CD4-positive, CD25-positive, alpha-beta regulatory T cell (primary cell): ENCODE measurements at places on chromosomes 13 and 19. TPM values are rescaled to one million over a fixed set of nuclear protein-coding genes. Genes with fewer than 3 reads are reported as not detected.

NLRP7 gene
- total RNA-seq: not detected

RFPL4AL1 gene
- not detected for total RNA-seq

SLC25A41 gene
- total RNA-seq: 0.42 TPM

CGB8 gene
- total RNA-seq: not detected

MICOS13 gene
- 21.2 TPM for total RNA-seq

TUBA3C gene
- not detected for total RNA-seq

FFAR1 gene
- not detected for total RNA-seq

KLF1 gene
- total RNA-seq: not detected

RDH8 gene
- total RNA-seq: not detected

DCT gene
- 0.44 TPM for total RNA-seq

ATCAY gene
- total RNA-seq: not detected

FCER2 gene
- not detected for total RNA-seq

CYP2S1 gene
- not detected for total RNA-seq

ZNF729 gene
- total RNA-seq: not detected

TPTE2 gene
- not detected for total RNA-seq

METTL21C gene
- not detected for total RNA-seq

SBNO2 gene
- total RNA-seq: 139 TPM

DGKH gene
- total RNA-seq: 22.4 TPM

C1QTNF9B gene
- not detected for total RNA-seq

MISP3 gene
- total RNA-seq: 0.91 TPM

KRTDAP gene
- total RNA-seq: not detected

FSD1 gene
- 1.0 TPM for total RNA-seq

ATP8B3 gene
- 12.2 TPM for total RNA-seq

DAND5 gene
- total RNA-seq: not detected

ZNF525 gene
- total RNA-seq: 11.7 TPM

UBE2M gene
- 50.2 TPM for total RNA-seq

RAD23A gene
- total RNA-seq: 80.9 TPM

CRX gene
- total RNA-seq: not detected

NAT14 gene
- total RNA-seq: 9.2 TPM

GAPDHS gene
- not detected for total RNA-seq

EFNB2 gene
- 0.49 TPM for total RNA-seq

GNG7 gene
- total RNA-seq: 1.4 TPM

MIPEP gene
- total RNA-seq: 4.9 TPM

GIPR gene
- 9.3 TPM for total RNA-seq

MUC16 gene
- total RNA-seq: 0.07 TPM

ADM5 gene
- 1.7 TPM for total RNA-seq

ZNF723 gene
- not detected for total RNA-seq

SMIM17 gene
- total RNA-seq: not detected

PRR19 gene
- not detected for total RNA-seq

NLRP12 gene
- not detected for total RNA-seq

TMEM238 gene
- total RNA-seq: 15.9 TPM

CYP2A6 gene
- total RNA-seq: not detected

POLR1G gene
- total RNA-seq: 2.1 TPM

TTC9B gene
- total RNA-seq: not detected

PEAK3 gene
- not detected for total RNA-seq

C19orf44 gene
- total RNA-seq: 1.9 TPM

CACNG7 gene
- total RNA-seq: not detected

ZNF135 gene
- 0.39 TPM for total RNA-seq

ZNF426 gene
- 10.6 TPM for total RNA-seq

ZNF492 gene
- 1.2 TPM for total RNA-seq

RNF17 gene
- total RNA-seq: not detected

YIPF2 gene
- 22.0 TPM for total RNA-seq

NTF4 gene
- total RNA-seq: not detected

ZNF112 gene
- total RNA-seq: not detected

TMEM59L gene
- not detected for total RNA-seq

ISYNA1 gene
- total RNA-seq: 26.2 TPM

ZNF708 gene
- 14.3 TPM for total RNA-seq
